ENCODE measurements at places on chromosomes 3 and 15.

DNA sequence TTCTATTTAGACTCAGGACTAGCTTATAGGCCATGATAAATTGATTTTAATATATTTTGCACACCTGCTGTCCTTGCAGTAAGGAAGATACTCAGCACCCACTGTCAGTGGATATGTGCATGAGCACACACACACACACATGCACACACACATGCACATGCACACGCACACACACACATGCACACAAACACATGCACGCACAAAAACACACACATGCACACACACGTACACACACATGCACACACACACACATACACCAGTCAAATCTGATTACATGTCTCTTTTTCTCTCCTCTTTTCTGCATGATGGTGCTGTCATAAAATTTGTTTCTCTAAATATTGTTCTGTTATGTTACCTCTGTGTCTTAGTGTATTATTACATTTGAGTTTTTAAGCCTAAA is 87.3 kb upstream of the OSTN start:
- no peak for DNase-seq

- no peak for DNase-seq
Observed at GRCh38 chr3:139302084-139302800, 41.6 kb upstream of the MRPS22 start.

- DNase-seq: no peak
Observed at GRCh38 chr3:146747928-146748327, 142.8 kb upstream of the PLSCR5 start.

- DNase-seq: no peak
Observed at GRCh38 chr3:10228248-10228950, 19.9 kb upstream of the TATDN2 start.

- DNase-seq: no peak
Observed at GRCh38 chr3:95048564-95048963, 985.7 kb downstream of the NSUN3 start.

All from CD8-positive, alpha-beta memory T cell (primary cell).